H9 (cell line): ENCODE measurements at places on chromosomes 7 and 10. TPM values are rescaled to one million over a fixed set of nuclear protein-coding genes. Genes with fewer than 3 reads are reported as not detected.

- DNase-seq: peak; percentile 93
Measured at GRCh38 chr7:47474937-47475879, 106.7 kb downstream of the TNS3 start.

DNA sequence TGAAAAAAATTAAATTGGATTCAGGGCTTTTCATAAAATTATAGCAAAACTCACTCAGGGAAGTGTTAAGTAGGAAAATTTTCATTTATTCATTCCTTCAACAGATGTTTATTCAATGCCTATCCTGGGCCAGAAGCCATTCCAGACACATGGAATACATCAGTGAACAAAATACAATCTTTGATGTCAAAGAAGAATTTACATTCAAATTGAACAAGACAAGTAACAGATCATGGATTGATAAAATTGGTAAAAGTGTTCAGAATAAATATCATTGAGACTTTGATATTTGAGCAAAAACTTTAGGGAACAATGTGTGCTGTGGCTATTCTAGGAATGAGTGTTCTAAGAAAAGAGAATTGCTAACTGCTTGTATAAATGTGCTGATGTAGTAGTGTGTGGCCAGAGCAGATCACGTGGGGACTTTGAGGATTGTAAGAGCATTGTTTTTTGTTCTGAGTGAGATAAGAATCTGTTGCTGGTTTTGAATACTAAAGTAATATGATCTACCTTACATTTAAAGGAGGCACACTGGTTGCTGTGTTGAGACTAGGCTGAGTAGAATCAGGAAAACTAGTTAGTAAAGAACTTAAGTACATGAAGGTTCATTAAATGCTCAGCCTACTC lies 957.2 kb downstream of the PCDH15 start:
- no peak for DNase-seq

DNA sequence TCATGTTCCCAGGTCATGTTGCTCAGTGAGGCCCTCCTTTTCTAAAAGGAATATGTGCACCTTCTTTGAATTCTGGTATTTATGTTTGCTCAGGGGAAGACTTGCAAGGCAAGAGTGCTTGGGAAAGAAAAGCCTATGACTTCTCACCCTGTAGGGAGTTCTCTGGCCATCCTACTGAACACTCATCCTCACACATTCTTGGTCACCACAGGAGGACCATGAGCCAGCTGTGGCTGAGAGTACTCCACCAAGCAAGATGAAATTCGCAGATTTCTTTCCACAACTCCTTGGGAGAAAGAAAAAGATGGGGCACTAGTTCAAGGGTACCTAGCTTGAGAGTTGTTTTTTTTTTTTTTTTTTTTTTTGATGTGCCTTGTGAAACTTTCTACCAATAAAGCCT lies 179.6 kb downstream of the FZD1 start:
- DNase-seq: no peak

Gene NSMCE4A
- total RNA-seq: 59.0 and 60.5 TPM in 2 replicates

DNA sequence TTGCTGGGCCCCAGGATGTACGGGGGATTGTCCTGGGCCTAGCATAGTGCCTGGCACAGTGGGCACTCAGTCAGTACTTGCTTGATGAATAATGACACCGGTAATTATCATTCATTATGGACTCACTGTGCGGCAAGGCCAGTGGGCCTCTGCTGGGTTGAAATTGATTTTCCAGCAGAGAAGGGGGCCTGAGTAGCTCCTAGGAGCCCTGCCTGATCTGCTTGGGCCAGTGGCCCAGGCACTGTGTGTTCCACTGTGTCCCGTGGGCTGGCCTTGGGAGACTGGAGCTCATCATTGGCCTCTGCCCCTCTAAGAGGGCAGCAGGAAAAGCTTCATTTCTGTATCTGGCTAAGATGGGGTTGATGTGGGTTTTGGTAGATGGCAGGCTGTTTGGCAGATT lies 1.4 kb downstream of the CHST3 start:
- no peak for DNase-seq

Gene C10orf105
- total RNA-seq: 0.24 and 0.26 TPM in 2 replicates

Gene PGAM2
- 5.6 and 8.7 TPM in 2 replicates for total RNA-seq

DNA sequence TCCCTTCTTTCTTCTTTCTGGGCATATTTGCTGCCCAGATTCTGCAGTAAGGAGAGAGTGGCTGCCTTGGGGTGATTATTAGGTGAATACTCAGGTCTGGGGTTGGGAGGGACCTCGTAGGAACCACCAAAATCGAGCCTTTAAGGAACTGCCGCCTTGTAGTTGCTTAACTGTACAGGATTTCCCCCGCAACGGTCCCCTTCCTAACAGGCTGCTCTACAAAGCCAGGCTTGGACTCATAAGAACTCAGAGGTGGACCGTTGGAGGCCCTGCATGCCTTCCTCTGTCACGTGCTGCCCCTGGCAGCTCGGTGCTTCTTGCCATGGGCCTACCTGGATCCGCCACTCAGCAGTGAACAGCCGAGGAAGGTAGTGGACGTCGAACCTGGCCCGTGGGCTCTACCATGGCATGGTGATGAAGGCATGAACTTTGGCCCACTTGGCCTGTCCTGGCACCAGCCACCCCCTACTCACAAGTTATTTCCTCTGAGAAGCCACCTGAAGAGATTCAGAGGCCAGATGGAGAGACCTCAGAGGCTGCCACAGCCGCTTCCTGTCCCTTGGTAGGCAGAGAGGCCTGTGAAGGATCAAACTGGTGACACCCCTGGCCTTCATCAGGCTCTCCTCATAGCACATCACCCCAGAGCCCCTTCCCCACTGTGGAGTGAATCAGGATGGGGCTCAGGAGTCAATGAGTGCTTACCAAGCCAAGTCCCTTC lies 54.6 kb downstream of the NOD1 start:
- DNase-seq: no peak

Gene CHRM2
- not detected in 2 replicates for total RNA-seq

GRCh38 chr10:11642566-11642965 lies 31.1 kb upstream of the USP6NL start:
- no peak for DNase-seq

- DNase-seq: no peak
Measured at GRCh38 chr7:125695626-125696025, 766.0 kb upstream of the POT1 start.

- no peak for DNase-seq
Measured at GRCh38 chr10:23155169-23155568, 36.9 kb upstream of the PTF1A start.

Gene WNT16
- not detected in 2 replicates for total RNA-seq

- no peak for DNase-seq
Measured at GRCh38 chr7:17781491-17782215, 158.6 kb downstream of the SNX13 start.

Gene OPN4
- total RNA-seq: not detected in 2 replicates

- no peak for DNase-seq
Measured at GRCh38 chr10:34295142-34295548, 520.0 kb downstream of the PARD3 start.

- DNase-seq: no peak
Measured at GRCh38 chr7:113891031-113891350, 27.8 kb downstream of the PPP1R3A start.

DNA sequence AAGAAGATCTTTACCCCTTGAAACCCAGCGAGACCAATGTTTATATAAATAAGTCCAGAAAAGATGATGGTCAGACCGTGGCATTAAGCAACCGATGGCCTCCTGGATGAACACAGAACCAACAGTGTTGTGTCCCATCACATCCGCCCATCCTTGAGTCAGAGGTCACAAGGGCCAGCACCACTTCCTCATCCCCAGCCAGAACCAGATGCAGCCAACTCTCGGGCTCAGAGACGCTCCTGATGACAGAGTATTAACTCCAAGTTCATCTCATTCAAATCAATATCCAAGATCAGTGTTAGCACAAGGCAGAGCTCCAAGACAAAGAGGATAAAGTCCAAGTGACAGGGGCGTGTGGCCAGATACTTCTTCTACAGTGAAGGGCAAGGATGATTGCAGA lies 63.5 kb downstream of the FAM53B start:
- no peak for DNase-seq
